Posterior vena cava (tissue), 2 donors: ENCODE measurements at places on chromosomes 6 and 20. TPM values are rescaled to one million over a fixed set of nuclear protein-coding genes. Genes with fewer than 3 reads are reported as not detected.

LSM14B gene
- 26.3 TPM for total RNA-seq

ECT2L gene
- total RNA-seq: 0.33 TPM

C20orf204 gene
- total RNA-seq: 0.83 TPM

SRMS gene
- not detected for total RNA-seq

GPRC6A gene
- not detected for total RNA-seq

HLA-G gene
- not detected for total RNA-seq
